EH (cell line): ENCODE measurements at places on chromosomes 11 and 22.

DNA sequence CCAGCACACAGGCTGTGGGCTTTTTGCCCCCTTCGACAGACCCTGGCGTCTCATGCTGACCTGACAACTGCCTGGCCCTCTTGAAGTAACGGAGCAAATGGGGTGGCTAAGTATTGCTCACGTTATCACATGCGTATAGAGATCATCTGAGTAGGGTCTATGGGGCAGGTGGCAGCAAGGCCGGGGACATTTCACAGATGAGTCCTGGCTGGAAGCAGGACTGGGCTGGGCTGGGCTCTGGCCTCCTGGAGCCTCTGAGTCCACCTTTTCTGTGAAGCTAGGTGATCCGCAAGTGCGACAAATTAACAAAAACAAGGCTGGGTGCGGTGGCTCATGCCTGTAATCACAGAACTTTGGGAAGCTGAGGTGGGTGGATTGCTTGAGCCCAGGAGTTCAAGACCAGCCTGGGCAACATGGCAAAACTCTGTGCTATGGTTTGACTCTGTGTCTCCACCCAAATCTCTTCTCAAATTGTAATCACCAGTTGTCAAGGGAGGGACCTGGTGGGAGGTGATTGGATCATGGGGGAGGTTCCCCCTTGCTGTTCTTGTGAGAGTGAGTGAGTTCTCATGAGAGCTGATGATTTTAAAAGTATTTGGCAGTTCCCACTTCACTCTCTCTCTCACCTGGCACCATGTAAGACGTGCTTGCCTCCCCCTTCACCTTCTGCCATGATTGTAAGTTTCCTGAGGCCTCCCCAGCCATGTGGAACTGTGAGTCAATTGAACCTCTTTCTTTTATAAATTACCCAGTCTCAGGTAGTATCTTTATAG lies 122.0 kb downstream of the MPPED1 start:
- no peak for DNase-seq

DNA sequence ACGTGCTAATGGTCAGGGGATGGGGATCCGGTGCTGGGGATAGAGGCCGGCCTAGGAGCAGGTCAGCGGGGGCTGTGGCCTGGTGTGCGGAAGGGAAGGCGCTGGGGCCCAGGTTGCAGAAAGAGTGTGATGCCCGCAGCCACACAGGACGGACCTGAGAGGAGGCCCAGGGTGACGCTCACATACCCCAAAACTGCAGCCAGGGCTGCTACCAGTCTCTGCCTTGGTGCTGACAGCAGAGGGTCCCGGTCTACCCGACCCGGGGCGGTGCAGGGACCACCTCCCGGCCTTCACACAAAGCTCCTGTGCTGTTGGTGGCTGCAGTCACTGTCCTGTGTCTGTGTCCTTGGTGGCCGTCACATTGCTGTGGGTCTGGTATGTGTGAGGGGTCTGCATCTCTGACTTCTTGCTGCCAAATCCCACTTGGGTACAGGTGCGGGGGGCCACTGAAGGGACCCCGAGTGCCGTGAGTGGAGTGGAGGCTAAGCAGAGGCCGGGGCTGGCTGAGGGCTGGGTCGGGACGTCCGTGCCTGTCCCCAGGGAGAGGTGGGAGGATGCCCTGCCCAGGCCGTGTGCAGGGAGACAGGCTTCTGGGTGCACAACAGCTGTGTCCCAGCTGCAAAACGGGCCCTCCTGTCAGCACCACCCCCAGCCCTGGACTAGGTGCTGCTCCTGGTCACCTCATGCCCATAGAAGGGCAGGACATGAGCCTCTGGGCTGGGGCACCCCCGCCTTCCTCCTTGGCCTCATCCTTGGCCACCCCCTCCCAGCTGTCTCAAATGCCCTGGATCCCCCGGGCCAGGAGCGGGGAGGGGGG lies 1.5 kb downstream of the LSP1 start:
- DNase-seq: no peak

- no peak for DNase-seq
Observed at GRCh38 chr11:128494418-128495332, 92.7 kb downstream of the ETS1 start.

DNA sequence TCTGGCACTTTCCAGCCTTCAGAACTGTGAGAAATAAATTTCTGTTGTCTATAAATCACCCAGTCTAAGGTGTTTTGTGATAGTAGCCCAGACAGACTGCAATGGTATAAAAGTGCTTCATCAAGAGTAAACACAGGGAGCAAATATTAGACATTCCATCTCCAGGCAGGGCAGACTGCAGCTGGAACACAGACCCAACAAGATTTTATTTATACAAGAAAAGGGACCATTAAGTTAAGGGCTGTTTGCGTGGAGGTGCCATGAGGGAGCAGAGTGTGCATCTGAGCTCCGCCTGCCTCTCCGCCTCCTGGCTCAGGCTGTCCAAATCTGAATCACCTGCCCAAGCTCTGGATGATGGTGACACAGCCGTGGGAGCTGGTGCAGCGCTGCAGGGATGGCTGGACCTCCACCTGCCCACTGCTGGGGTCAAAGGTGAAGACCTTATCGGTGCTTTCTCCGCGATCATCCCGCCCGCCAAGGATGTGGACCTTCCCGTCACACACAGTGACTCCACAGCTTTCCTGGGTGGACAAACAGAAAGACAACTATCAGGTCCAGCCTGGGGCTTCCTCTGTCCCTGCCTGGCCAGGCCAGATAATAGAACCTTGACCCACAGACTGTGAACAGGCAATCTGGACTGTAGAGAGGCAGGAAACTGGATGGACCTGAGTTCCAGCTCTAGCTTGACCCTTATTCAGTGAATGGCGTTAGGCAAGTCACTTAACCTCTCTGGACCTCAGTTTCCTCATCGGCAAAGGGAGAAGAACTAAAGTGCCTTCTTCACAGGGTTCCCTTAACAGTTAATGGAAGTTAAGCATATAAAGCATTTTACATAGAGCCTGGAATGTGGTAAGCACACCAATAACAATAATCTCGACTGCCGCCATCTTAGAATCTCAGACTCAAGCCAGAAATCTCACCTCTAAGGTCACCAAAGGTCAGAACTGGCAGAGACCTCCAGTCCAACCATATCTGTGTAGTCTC lies 10.5 kb downstream of the KLHL35 start:
- DNase-seq: no peak

DNA sequence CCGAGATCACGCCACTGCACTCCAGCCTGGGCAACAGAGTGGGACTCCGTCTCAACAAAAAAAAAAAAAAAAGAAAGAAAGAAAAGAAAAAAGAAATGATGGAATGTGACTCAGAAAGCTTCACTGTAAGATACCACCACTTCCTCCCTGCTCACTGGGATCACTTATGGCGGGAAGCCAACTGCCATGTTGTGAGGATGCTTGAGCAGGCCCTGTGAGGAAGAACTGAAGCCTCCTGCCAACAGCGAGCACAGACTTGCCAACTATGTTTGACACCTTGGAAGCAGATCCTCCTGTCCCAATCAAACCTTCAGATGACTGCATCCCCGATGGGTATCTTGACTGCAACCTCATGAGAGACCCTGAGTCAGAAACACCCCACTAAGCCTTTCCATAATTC lies 8.3 kb downstream of the SEC14L6 start:
- DNase-seq: peak; percentile 57

- DNase-seq: peak; percentile 74
Observed at GRCh38 chr22:23539135-23539838, 40.8 kb downstream of the IGLL1 start.

DNA sequence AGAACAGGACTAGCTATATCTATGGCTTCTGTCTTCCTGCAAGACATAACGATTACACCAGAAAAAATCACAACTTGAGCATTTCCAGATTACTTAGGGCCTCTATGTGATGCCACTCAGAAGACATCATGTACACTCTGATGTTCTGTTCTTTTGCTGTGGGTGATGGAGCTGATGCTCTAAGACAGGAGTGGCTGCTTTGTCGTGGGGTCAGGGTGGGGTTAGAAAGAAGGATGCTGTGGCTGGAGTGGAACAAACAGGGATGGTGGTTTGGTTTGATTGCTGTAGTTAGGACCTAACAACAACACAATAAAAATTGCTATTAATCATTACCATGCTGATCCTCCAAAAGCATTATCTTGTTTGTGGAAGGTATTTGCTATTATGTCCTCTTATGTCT lies 120.3 kb upstream of the ARHGAP20 start:
- no peak for DNase-seq

DNA sequence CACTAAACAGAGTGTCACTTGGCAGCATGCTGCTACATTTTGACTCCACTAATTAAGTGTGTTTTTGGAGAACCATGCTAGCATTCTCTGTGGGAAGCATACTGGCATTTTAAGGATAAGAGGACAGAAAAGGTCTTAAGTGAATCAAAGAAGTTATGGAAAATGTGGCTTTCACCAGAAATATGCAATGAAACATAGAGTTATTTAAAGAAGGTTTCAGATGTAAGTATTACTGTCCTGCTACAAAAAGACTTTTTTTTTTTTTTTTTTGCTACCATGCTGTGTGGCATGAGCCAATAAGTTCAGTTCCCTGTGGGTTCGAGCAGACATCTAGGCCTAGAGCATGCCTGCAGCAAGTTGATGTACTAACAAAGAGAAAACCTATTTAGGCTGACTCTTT lies 187.6 kb downstream of the MSANTD4 start:
- no peak for DNase-seq

GRCh38 chr22:44730490-44731356 lies 21.7 kb upstream of the ARHGAP8 start:
- DNase-seq: peak; percentile 17

GRCh38 chr11:57072640-57073039 lies 83.9 kb downstream of the OR5AK2 start:
- peak; percentile 98 for DNase-seq

GRCh38 chr22:24772493-24773220 lies 1.9 kb downstream of the PIWIL3 start:
- peak; percentile 44 for DNase-seq

GRCh38 chr22:23079240-23079768 lies 9.0 kb downstream of the GNAZ start:
- no peak for DNase-seq

- peak; percentile 63 for DNase-seq
Observed at GRCh38 chr11:831118-831864, 1.5 kb upstream of the CD151 start.

- DNase-seq: no peak
Observed at GRCh38 chr11:12291766-12292165, 85.6 kb upstream of the PARVA start.

- DNase-seq: peak; percentile 41
Observed at GRCh38 chr11:123690485-123690884, 36.1 kb upstream of the SCN3B start.

GRCh38 chr11:98099371-98099770 lies 921.4 kb upstream of the CNTN5 start:
- no peak for DNase-seq
